ENCODE measurements at places on chromosomes 3 and 15. TPM values are rescaled to one million over a fixed set of nuclear protein-coding genes. Genes with fewer than 3 reads are reported as not detected.

GRCh38 chr3:126021224-126021623, 52.2 kb downstream of the ROPN1B start:
- no peaks in the 10 kb centered on the region for H3K36me3 ChIP-seq
- H3K4me3 ChIP-seq: no peak overlapping the region
- H3K4me1 ChIP-seq: no peaks in the 10 kb centered on the region
- H3K27ac ChIP-seq: no peak overlapping the region
- DNase-seq: no peak

- DNase-seq: no peak
- no peak overlapping the region for H3K4me3 ChIP-seq
- H3K27me3 ChIP-seq: no peaks in the 10 kb centered on the region
- H3K4me1 ChIP-seq: no peaks in the 10 kb centered on the region
Observed at GRCh38 chr15:34329006-34329405, 8.6 kb downstream of the SLC12A6 start.

- no peak overlapping the region for H3K4me3 ChIP-seq
- DNase-seq: no peak
- H3K27me3 ChIP-seq: peaks cover 8% of the 10 kb centered on the region
- no peak overlapping the region for H3K27ac ChIP-seq
- no peaks in the 10 kb centered on the region for H3K4me1 ChIP-seq
Observed at GRCh38 chr3:127525373-127525772, 65.2 kb downstream of the TPRA1 start.

GRCh38 chr3:196772897-196773296, 33.2 kb downstream of the PAK2 start:
- no peak overlapping the region for H3K4me3 ChIP-seq
- no peak for DNase-seq
- H3K4me1 ChIP-seq: no peaks in the 10 kb centered on the region

- no peaks in the 10 kb centered on the region for H3K27me3 ChIP-seq
- H3K4me3 ChIP-seq: no peak overlapping the region
- H3K4me1 ChIP-seq: no peaks in the 10 kb centered on the region
- H3K27ac ChIP-seq: no peak overlapping the region
- H3K36me3 ChIP-seq: no peaks in the 10 kb centered on the region
- DNase-seq: no peak
Observed at GRCh38 chr15:94924057-94924456, 692.7 kb downstream of the MCTP2 start.

DNA sequence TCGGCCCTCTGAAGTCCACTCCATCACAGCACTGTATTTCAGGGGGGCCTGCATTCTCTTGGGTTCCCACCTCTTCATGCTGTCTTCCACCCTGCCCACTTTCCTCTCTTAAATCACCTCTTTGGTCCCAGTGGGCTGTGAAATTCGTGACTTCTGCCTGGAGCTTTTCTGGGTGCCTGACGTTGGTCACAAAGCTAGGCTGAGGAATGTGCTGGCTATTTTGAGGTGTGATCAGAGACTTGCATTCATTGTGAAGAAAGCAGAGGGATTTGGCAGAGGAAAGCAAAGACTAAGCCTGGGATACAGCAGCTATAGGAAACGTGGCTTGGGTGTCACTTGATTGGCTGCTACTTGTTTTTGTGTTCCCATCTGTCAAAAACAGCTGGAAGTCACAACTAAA, 202.5 kb downstream of the SATB1 start:
- no peaks in the 10 kb centered on the region for H3K4me1 ChIP-seq
- no peaks in the 10 kb centered on the region for H3K36me3 ChIP-seq
- H3K27me3 ChIP-seq: no peaks in the 10 kb centered on the region
- no peak overlapping the region for H3K4me3 ChIP-seq

DNA sequence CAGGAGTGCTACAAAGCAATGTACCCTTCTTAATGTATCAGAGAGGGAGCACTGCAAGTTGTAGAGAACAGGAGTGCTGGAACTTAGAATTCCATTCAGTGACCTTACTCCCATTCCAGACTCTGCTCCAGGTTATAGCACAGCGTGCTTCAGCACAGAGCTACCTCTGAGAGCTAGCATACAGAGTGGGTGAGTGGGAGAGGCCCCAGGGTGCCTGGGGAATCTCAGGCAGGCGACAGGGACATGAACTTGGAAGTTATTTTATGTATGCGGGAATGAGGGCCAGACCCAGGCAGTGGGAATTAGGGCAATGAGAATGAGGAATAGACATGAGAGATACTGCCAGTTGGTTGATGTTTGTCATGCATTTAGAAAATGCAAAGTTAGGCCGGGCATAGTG, 3.7 kb upstream of the KNG1 start:
- no peaks in the 10 kb centered on the region for H3K36me3 ChIP-seq
- DNase-seq: no peak
- no peak overlapping the region for H3K4me3 ChIP-seq
- no peaks in the 10 kb centered on the region for H3K4me1 ChIP-seq

- H3K4me3 ChIP-seq: no peak overlapping the region
- H3K36me3 ChIP-seq: no peaks in the 10 kb centered on the region
- H3K4me1 ChIP-seq: peaks cover 64% of the 10 kb centered on the region
- H3K27me3 ChIP-seq: no peaks in the 10 kb centered on the region
Observed at GRCh38 chr3:102084704-102085103, 235.4 kb downstream of the NFKBIZ start.

DNA sequence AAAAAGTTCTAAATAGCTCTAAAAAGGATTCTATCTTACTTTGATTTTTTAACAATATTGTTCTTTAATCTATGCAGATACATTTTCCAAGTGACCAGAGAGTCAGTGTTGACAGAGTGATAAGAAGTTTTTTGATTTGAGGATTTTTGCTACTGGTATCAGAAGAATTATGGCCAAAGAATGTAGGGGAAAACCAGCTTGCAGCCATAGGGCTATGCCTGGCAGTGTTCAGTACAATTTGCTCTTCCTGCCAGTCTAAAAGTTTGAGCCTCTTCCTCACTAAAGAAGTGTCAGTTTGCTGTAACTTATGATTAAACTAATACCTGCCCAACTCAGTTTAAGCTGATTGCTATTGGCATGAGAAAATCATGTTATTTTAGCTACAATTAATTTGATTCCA, 35.3 kb upstream of the FSIP1 start:
- H3K4me1 ChIP-seq: no peaks in the 10 kb centered on the region
- no peak overlapping the region for H3K27ac ChIP-seq
- no peaks in the 10 kb centered on the region for H3K27me3 ChIP-seq
- H3K36me3 ChIP-seq: no peaks in the 10 kb centered on the region
- DNase-seq: no peak

DNA sequence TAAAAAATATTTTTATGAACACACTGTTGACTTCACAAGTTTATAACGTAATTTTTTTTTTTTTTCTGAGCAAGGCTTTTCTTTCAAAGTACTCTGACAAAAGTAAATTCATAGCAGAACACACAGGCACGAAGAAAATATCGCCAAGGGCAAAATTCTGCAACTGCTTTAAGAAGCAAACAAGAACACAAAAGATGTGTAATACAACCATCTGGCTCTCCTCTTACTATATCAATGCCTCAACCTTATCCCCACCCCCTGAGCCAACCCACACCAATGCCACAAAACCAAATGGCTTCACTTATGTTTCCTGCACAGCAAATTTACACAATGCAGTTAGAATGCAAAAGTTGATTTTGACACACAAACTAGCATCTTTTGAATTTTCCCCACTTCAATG, 274.2 kb downstream of the FOXP1 start:
- peaks cover 36% of the 10 kb centered on the region for H3K4me1 ChIP-seq
- no peak for DNase-seq
- H3K36me3 ChIP-seq: no peaks in the 10 kb centered on the region
- no peak overlapping the region for H3K27ac ChIP-seq
- no peak overlapping the region for H3K4me3 ChIP-seq

DNA sequence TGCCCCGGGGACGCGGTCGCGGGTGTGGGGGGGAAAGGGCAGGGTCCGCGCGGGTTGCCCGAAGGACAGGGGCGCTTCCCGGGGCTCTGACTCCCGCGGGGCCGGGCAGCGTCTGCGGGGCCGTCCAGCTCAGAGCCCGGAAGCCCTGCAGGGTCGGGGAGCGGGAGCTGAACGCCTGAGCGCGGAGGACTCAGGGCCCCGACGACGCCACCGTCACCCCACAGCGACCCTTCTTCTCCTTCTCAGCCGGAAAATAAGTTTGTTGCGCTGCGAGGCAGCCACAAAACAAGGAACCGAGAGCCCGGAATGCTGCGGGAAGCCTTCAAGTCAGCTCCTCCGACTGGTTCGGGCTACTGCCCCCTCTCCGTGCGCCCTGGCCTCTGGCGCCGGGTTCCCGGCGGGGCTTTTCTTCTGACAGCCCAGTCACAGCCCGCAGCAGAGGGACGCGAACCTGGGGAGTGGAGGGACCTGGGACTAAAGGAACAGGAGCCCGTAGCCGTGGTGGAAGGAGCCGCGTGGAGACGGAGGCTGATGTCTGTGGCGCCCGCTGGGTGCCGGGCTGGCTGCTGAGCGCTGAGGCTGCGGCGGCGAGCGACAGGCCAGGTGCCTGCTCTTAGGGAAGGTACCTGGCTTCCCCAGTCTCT, 484 bp downstream of the CNTN4 start:
- peak overlapping the region; percentile 84 for H3K27ac ChIP-seq
- H3K36me3 ChIP-seq: no peaks in the 10 kb centered on the region
- peak overlapping the region; percentile 73 for H3K4me3 ChIP-seq
- H3K27me3 ChIP-seq: peaks cover 25% of the 10 kb centered on the region
- peaks cover 3% of the 10 kb centered on the region for H3K4me1 ChIP-seq

DNA sequence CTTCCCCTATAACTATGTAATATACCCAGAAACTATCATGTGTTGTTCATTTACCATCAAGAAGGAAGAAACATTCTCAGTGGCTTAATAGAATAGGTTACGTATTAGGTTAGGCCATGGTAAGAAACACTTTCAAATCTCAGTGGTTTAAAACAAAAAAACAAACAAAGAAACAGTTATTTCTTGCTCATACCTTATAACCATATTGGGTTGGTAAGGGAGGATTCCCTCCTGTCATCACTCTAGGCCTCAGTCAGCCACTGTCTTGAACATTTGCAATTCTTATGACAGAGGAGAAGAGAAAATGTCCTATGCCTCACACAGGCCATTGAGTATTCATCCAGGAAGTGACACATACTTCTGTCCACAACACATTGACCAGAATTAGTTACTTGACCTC, 727.7 kb upstream of the NECTIN3 start:
- H3K27ac ChIP-seq: no peak overlapping the region
- no peaks in the 10 kb centered on the region for H3K4me1 ChIP-seq
- H3K4me3 ChIP-seq: no peak overlapping the region
- H3K27me3 ChIP-seq: no peaks in the 10 kb centered on the region
- no peaks in the 10 kb centered on the region for H3K36me3 ChIP-seq
- DNase-seq: no peak

GRCh38 chr3:11305509-11305908, 33.3 kb downstream of the ATG7 start:
- no peaks in the 10 kb centered on the region for H3K4me1 ChIP-seq
- no peak overlapping the region for H3K4me3 ChIP-seq
- no peak for DNase-seq

GRCh38 chr15:80979538-80980200, 9.9 kb downstream of the MESD start:
- H3K4me3 ChIP-seq: no peak overlapping the region
- H3K27me3 ChIP-seq: no peaks in the 10 kb centered on the region
- peaks cover 8% of the 10 kb centered on the region for H3K36me3 ChIP-seq
- no peak for DNase-seq

GRCh38 chr3:22245811-22246583, 495.0 kb upstream of the ZNF385D start:
- H3K4me1 ChIP-seq: no peaks in the 10 kb centered on the region
- H3K36me3 ChIP-seq: no peaks in the 10 kb centered on the region
- no peaks in the 10 kb centered on the region for H3K27me3 ChIP-seq
- H3K4me3 ChIP-seq: no peak overlapping the region
- DNase-seq: no peak

CCDC80 gene
- total RNA-seq: 28.4 TPM

DGKG gene
- 2.5 TPM for total RNA-seq

GADL1 gene
- total RNA-seq: not detected

Data from transverse colon (tissue), 4 donors.